ENCODE measurements at places on chromosomes 13 and 19.

- DNase-seq: no peak
These were observed 79.7 kb downstream of the TSHZ3 start for GRCh38 chr19:31269425-31270127.

DNA sequence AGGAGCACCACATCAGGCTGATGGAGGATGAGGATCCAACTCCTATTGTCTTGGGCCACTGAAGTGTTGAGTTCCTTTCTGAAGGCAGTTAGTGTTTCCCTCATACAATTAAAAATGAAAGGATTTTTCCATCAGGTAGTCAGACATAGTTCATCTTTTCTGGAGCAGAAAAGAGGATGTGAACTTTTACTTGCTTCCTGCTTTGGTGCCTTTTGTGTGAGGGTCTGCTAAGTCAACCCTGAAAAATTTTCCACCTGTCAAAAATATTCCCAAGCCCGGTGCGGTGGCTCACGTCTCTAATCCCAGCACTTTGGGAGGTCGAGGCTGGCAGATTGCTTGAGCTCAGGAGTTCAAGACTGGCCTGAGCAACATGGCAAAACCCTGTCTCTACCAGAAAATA, 43.9 kb downstream of the RGCC start:
- DNase-seq: no peak

GRCh38 chr13:113095146-113096051, 10.2 kb upstream of the F7 start:
- no peak for DNase-seq

GRCh38 chr19:29118389-29118788, 94.6 kb downstream of the UQCRFS1 start:
- no peak for DNase-seq

- no peak for DNase-seq
These were observed 19.9 kb upstream of the CACTIN start for GRCh38 chr19:3646336-3647092.

DNA sequence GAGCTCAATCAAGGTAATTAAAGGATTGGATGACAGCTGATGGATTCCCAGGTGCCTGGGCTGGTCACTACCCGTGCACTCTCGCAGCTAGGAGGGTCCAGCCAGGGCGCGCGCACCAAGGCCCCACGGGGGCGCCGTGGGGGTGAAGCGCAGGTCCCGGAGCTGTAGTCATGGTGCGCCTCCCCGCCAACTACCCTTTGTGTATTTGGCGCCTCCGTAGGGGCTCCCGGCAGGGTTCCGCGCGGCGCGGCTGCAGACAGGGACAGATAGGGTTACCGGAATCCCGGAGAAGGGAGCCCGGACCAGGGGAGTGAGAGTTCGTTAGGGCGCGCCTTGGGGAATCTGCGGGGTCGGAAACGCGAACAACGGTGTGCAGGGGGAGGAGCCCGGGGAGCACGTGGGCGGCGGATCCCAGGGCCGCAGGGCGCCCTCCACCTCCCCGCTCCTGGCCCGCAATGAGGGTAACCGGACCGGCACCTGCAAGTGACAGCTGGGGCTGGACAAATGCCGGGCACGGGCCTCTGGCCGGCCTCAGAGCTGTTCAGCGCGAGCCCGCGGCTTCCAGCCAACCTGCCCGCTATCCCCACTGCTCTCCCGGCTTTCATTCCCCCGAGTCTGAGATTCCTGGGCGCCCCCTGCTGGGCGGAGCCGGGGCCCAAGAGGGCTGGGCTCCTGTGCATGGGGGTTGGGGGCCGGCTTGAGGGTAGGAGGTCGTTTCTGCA, 3.4 kb upstream of the PRAM1 start:
- DNase-seq: peak; percentile 93

- peak; percentile 21 for DNase-seq
These were observed 77.9 kb downstream of the CACNA1A start for GRCh38 chr19:13428352-13428751.
